ENCODE measurements at places on chromosomes 16 and 17. TPM values are rescaled to one million over a fixed set of nuclear protein-coding genes. Genes with fewer than 3 reads are reported as not detected.

The KLHDC4 gene
- total RNA-seq = 71.5 TPM

The PLCD3 gene
- 5.5 TPM for total RNA-seq

The OR1D2 gene
- not detected for total RNA-seq

- H3K4me1 ChIP-seq = no peaks in the 10 kb centered on the region
- H3K27me3 ChIP-seq = peaks cover 21% of the 10 kb centered on the region
- H3K4me3 ChIP-seq = no peak overlapping the region
- DNase-seq = no peak
- no peak overlapping the region for H3K27ac ChIP-seq
- no peaks in the 10 kb centered on the region for H3K36me3 ChIP-seq
Measured at GRCh38 chr16:31568577-31569359, 41.1 kb downstream of the AHSP start.

DNA sequence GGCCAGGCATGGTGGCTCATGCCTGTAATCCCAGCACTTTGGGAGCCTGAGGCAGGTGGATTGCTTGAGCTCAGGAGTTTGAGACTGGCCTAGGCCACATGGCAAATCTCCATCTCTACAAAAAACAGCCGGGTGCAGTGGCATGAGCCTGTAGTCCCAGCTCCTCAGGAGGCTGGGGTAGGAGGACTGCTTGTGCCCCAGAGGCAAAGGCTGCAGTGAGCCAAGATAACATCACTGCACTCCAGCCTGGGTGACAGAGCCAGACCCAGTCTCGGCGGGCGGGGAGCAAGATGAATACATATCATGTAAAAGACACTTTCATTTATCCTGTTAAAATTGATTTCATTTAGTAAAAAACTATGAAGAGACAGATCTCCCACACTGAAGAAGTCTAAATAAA lies 54.6 kb downstream of the CREBBP start:
- no peak overlapping the region for H3K4me3 ChIP-seq
- H3K27ac ChIP-seq = no peak overlapping the region
- peaks cover 60% of the 10 kb centered on the region for H3K4me1 ChIP-seq
- no peak for DNase-seq
- no peaks in the 10 kb centered on the region for H3K36me3 ChIP-seq
- no peaks in the 10 kb centered on the region for H3K27me3 ChIP-seq

GRCh38 chr16:76386784-76387183 lies 109.6 kb downstream of the CNTNAP4 start:
- H3K4me1 ChIP-seq = no peaks in the 10 kb centered on the region
- no peaks in the 10 kb centered on the region for H3K36me3 ChIP-seq
- no peaks in the 10 kb centered on the region for H3K27me3 ChIP-seq
- no peak overlapping the region for H3K4me3 ChIP-seq

- no peaks in the 10 kb centered on the region for H3K4me1 ChIP-seq
- H3K4me3 ChIP-seq = no peak overlapping the region
- no peaks in the 10 kb centered on the region for H3K36me3 ChIP-seq
- DNase-seq = no peak
Measured at GRCh38 chr16:5447734-5448133, 350.1 kb upstream of the EEF2KMT start.

DNA sequence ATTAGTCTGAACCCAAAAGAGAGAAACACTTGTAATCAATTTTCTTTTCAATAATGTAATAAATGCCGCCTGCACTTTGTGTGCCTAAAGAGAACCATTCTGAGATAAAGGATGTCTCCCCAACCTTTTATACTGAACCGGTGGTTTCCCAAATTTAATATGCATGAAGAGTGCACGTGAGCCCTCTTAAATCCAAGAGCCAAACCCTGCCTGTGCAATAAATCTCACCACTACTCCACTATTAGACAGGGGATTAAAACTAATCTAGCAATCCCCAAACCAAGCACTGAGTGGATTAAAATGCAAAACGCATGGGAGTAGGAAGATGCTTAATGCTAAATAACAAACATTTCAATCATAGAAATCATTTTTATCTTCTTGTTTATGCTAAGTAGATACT lies 351.0 kb upstream of the PSMD7 start:
- H3K27ac ChIP-seq = no peak overlapping the region
- H3K4me3 ChIP-seq = no peak overlapping the region
- no peaks in the 10 kb centered on the region for H3K27me3 ChIP-seq
- no peak for DNase-seq
- H3K4me1 ChIP-seq = no peaks in the 10 kb centered on the region

DNA sequence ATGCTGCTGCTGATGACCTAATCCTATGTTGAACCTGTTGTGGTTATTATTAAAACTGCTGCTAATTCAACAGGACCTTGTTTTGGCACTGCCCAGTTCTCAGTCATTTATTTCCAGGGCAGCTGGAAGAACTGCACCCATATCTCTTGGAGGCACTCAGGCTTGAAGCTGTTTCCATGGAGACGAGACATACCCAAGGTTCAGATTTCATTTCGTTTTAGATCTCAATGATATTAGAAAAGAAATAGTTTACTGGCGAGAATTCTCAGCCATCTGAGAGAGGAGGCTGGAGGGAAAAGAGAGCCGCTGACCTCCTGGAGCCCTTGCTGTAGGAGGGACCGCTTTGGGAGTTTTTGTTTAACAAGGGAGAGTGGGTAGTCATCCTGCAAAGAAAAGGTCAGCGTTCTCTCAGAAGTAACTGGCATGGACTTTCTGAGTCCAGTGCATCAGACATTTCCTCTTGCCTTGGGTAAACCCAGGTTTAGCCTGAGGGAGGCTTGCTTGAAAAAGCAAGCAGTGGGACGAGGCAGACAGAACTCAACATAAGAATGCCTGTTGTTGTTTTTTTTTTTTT lies 75.4 kb downstream of the YPEL2 start:
- no peaks in the 10 kb centered on the region for H3K27me3 ChIP-seq
- H3K27ac ChIP-seq = no peak overlapping the region
- no peaks in the 10 kb centered on the region for H3K4me1 ChIP-seq
- no peaks in the 10 kb centered on the region for H3K36me3 ChIP-seq
- no peak for DNase-seq

GRCh38 chr17:12445331-12445730 lies 220.4 kb upstream of the MYOCD start:
- no peak overlapping the region for H3K4me3 ChIP-seq
- no peaks in the 10 kb centered on the region for H3K36me3 ChIP-seq
- H3K27me3 ChIP-seq = no peaks in the 10 kb centered on the region
- no peak for DNase-seq

- H3K27ac ChIP-seq = no peak overlapping the region
- H3K36me3 ChIP-seq = no peaks in the 10 kb centered on the region
- H3K27me3 ChIP-seq = no peaks in the 10 kb centered on the region
- no peak for DNase-seq
Measured at GRCh38 chr16:35404273-35404672, 1944.9 kb downstream of the TP53TG3F start.

DNA sequence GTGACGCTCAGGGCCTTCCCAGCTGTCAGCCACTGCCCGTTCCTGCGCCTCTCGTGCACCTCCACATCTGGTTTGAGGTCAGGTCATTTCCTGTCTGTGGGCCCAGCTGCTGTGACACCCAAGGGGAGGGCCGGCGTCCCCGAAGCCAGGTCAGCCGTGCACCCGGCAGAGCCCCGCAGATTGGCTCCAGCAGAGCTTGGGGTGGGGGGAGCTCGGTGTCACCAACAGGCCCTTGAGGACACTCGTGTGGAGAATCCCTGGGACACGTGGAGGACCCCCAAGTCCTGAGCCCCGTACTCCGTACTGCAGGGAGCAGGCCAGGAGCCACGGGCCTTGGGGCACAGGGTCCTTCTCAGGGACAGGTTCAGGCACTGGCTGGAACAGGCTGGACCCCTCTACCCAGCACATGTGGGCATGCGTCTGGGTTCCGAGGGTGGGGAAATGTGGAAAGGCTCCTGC lies 4.8 kb downstream of the SPATA2L start:
- no peaks in the 10 kb centered on the region for H3K27me3 ChIP-seq
- H3K27ac ChIP-seq = no peak overlapping the region
- peaks cover 5% of the 10 kb centered on the region for H3K36me3 ChIP-seq
- H3K4me1 ChIP-seq = peaks cover 27% of the 10 kb centered on the region
- no peak overlapping the region for H3K4me3 ChIP-seq

- H3K36me3 ChIP-seq = no peaks in the 10 kb centered on the region
- H3K27ac ChIP-seq = no peak overlapping the region
Measured at GRCh38 chr17:82281502-82282238, 8.2 kb upstream of the CSNK1D start.

DNA sequence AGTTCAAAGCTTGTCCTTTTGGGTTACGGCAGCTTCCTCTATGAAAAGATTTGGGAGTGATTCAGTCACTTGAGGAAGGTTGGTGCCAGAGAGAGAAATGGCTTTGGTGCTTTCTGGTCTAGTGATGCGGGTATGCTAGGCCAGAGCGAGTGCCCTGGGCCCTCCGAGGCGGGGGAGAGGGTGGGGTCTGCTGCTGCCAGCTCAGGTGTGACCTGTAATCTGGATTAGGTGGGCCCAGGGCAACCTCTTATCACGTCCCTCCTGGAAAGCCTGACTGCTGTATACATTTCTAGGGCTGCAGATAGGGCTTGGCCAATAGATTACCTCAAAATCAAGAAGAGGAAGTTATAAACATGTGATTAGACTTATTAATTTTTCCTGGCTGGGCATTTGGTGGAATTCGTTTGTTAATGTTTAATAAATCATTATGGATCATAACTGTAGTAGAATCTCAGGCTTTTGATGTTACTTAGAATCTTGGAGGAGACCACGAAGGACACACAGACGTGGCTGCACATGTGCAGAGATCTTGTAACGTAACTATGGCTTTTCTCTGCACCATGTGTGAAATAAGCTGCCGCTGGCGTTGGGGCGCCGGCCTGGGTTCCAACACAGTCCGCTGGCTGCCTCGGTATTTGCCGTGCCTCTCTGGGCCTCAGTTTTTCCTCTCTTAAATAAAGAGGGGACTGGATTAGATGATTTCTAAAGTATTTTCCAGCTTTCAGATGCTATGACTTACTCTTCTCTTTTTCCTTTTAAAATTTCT lies 1.2 kb downstream of the IRF8 start:
- no peak overlapping the region for H3K4me3 ChIP-seq
- H3K4me1 ChIP-seq = peaks cover 37% of the 10 kb centered on the region
- DNase-seq = no peak
- no peaks in the 10 kb centered on the region for H3K36me3 ChIP-seq

All from CD8-positive, alpha-beta memory T cell (primary cell).